ENCODE measurements at places on chromosomes 4 and X.

- DNase-seq = no peak
These were observed 28.6 kb downstream of the SULT1B1 start for GRCh38 chr4:69731847-69732246.

- DNase-seq = no peak
These were observed 158.6 kb downstream of the C4orf33 start for GRCh38 chr4:129254526-129254925.

DNA sequence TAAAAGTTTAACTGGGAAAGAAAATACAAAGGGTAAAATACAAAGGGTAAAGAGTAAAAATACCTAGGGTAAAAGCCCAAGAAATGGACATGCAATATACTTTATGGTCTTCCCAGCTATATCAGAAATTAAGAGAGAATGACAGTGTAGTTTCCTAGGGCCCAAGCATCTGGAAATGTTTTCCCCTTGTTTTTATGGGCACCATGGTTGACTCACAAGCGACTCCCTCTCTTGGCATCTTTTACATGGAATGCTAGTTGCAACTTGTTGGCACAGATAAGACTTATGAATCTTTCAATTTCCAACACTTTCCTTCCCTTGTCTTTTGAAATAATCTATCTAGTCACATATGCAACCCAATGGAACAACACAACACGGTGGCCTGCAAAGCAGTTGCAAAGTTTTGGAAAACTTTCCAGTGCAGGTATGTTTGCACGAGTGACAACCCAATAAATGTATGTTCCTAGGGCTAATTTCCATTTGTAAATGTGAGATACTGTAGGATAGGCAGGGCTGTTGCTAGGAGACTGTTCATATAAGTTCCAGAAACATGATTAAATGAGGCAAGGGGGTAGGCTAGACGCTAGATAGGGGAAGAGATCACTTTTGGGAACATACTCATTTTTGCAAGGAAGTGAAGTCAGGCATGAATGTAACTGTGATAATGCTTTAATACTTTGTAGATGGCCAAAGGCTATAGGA, 36.4 kb upstream of the CWH43 start:
- DNase-seq = no peak

DNA sequence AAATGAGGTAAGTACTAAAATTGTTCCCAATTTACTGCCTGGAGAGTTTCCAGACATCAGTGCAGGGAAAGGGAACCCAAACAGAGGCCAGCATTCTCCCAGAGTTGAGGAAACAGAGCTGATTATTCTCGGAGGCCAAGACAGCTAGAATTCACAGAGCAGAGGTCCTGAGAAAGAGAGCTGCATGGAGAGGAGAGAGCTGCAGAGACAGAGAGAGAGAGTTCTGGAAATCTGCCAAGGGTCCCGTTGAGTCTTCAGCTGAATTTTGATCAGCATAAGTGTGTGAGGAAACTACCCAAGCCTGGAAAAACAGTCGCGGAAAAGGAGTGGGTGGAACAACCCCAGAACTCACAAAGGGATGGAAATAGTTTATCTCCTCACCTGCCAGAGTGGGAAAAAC, 43.8 kb upstream of the GPR173 start:
- DNase-seq = no peak

DNA sequence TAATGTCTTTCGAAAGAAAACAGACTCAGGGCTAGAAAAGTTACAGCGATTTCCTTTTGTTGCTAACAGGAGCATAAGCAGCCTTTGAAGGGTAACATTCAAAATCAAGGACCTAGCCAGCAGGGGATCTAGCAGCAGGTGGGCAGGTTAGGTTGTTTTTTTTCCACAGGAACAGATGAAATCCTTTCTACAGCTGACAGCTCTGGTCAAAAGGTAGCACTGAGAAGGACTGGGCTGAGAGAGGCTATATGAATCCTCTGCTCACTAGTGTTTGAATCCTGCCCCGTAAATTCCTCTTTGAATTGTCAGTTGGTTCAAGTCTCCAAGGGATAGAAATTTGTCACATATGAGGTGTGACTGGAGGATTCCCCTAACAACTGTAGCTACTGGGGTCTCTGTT, 188.2 kb downstream of the SH2D1A start:
- no peak for DNase-seq

DNA sequence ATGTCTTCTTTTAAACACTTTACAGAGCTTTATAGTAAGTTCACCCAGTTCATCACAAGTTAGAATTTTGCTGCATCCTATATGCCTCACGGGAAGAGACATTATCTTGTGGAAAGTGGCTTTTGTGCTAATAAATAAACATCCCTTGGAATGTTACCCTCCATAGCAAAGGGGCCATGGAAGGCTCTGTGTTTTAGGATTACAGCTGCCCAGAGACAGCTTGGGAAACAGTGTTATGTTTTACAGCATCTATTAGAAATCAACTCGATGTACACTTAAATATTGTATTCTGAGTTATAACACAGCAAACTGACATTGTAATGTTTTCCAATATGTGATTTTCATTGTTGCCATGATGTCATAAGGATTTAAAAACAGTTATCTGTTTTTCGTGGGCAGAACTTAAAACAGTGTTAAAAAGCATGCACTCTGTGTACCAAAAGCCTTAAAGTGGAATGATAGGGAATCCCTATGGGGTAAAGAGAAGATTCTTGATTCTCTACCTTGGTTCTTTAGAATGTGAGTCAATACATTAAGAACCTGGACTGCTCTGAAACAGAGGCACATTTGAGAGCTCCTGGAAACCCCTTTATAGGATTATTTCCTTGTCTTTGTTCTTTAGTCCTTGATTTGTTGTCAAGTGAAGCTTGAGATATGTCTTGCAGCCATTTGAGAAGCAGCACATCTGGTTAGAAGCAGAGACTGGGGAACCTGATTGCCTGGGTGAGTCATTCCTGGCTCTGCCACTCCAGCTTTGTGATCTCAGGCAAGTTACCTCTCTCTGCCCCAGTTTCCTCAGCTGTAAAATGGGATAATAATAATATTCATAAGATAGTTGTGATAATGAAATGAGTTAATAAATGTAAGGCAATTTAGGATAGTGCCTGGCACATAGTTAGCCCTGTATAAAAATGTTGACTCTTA, 41.6 kb downstream of the ARHGAP10 start:
- DNase-seq = no peak

GRCh38 chr4:54852054-54852453, 194.3 kb downstream of the KIT start:
- DNase-seq = no peak

DNA sequence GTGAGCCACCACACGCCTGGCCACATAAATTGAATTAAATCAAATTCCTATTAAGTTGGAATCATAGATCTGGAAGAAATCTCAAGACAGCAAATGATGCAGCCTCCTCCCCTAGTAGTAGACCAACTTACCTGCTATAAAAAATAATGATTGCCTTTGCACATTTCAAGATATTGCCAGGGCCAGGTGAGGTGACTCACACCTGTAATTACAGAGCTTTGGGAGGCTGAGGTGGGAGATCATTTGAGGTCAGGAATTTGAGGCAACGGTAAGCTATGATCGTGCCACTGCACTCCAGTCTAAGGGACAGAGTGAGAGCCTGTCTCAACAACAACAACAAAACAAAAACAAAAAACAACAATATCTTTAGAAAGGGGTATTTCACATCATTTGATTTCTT, 17.0 kb upstream of the WWC2 start:
- DNase-seq = no peak

All from suppressor macrophage (primary cell).